ENCODE measurements at places on chromosomes 4 and X. TPM values are rescaled to one million over a fixed set of nuclear protein-coding genes. Genes with fewer than 3 reads are reported as not detected.

The MAGEB17 gene
- not detected for total RNA-seq

The PNMA6F gene
- total RNA-seq, result not detected

The GLOD5 gene
- total RNA-seq, result not detected

DNA sequence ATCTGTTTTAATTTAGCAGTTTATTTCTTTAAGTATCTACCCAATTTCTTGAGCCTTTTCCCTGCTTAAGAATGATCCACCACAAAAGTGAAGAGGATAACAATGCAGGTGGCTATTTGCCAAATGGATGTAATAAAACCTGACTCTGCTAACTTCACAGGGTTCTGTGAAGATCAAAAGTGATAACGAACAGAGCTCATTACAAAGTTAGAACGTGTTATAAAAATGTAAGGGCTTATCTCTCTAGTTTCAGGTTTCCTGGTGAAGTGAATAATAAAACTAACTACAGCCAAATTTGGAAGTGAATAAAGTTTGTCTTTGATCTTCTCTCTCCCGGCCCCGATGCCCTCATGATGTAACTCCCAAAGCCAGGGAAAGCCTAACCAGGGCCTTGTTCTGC lies 497.9 kb downstream of the SMARCA1 start:
- no peak for DNase-seq
- H3K4me1 ChIP-seq, result no peaks in the 10 kb centered on the region
- H3K4me3 ChIP-seq, result no peak overlapping the region
- no peaks in the 10 kb centered on the region for H3K36me3 ChIP-seq
- no peak overlapping the region for H3K27ac ChIP-seq

- no peak overlapping the region for H3K4me3 ChIP-seq
- no peak overlapping the region for H3K27ac ChIP-seq
- no peaks in the 10 kb centered on the region for H3K27me3 ChIP-seq
These were observed 52.9 kb downstream of the MAP7D2 start for GRCh38 chrX:20063716-20064351.

DNA sequence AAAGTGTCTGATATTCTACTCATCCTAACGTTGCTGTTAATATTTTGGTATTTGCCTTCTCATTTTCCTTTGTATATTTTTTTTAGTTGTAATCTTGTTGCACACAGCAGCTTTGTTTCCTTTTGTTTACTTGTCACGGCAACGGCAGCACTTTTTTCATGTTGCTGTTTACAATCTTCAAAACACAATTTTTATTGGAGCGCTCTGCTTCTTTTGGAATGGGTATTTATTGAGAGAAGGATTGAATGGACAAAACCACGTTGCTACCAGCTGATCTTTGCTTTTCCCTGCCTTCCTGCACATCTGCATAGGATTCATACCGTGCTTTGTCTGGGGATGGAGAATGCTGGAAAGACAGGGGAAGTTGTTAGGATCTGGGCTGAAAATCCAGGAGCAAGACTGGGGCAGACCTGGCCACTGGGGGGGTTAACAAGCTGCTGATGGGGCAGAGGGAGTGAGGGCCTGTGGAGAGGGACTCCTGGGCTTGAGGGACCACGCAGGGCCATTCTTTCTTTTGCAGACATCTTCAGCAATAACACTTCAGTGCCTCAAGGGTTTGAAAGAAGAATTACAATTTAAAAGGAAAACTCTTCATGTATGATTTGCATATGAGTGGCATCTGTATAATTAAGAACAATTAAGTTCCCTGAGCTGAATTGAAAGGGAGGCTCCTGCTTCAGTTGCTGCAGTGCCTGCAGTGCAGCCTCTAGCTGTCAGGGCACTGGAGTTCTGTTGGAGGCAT lies 69.8 kb downstream of the TMEM131L start:
- no peaks in the 10 kb centered on the region for H3K36me3 ChIP-seq
- H3K4me1 ChIP-seq, result peaks cover 6% of the 10 kb centered on the region
- H3K27ac ChIP-seq, result no peak overlapping the region
- no peak overlapping the region for H3K4me3 ChIP-seq
